Fibroblast of skin of right quadriceps (primary cell): ENCODE measurements at places on chromosomes 11 and 22.

DNA sequence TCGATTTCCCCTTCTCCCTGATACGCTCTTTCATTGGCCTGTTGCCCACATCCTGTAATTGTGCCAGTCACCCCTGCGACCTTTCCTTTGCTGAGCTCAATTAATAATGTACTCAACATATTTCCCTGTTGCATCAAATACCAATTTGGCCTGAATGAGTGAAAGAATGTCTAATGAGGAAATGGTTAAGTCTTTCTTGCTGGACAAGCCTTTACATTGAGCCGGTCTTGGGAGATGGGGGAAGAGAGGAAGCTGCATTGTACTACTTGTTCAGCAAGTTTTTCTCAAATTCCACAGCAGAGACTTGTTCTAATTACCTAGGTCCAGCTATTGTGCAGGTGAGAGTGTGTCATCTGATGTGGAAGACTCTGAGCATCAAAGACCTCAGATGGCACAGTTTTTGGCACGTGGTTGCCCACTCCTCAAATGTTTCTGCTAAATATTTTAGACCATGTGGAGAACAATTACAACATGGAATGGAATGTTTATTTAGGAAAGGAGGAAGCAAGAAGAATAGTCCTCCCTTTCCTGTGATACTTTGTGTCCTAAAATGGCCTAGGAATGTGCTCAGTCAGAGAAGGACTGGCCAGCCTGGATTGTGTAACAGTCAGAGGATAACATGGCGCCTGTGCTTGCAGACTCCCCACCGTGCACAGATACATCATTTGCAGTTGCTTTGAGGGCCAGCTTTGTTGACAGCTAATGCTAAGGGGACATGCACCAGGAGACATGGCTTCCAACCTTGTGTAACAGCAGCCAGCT, 129.5 kb upstream of the E2F8 start:
- DNase-seq, result peak; percentile 90

GRCh38 chr11:128662076-128662475, 31.8 kb upstream of the FLI1 start:
- DNase-seq, result no peak

GRCh38 chr22:38494939-38495338, 11.2 kb downstream of the DDX17 start:
- DNase-seq, result no peak

DNA sequence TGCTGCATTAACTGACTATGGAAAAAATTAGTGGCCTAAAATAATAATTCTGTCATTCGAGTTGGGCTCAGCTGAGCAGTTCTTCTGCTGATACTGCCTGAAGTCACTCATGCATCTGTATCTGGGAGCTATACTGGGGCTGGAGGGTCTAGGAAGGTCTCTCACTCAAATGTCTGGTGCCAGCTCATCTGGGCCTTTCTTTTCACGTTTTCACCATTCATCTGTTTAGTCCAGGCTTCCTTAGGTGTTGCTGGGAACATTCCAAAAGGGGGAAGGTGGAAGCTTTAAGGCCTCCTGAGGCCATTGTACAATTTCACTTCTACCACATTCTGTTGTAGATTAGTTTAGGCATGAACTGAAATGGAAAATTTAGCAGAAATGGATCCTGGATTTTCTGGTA, 28.0 kb downstream of the YAP1 start:
- DNase-seq, result no peak

DNA sequence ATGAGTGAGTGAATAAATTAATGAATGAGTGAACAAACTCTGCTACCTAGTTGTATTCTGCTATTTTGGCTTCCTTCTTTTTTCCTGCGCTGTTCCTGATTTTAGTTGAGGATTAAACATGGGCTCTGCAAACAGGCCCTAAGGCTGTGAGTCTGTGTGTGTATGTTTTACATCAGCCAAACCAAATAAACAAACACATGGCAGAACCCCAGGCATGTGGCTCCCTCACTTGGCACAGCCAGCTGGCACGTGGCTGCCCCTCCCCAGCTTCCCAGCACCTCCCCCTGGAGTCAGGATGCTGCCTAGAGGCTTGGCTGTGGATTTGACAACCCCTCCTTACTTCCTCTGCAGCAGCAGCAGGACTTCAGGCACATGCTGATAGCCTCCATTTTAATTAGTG, 593.2 kb downstream of the INSC start:
- peak; percentile 3 for DNase-seq

GRCh38 chr11:72605973-72606747, 68.1 kb downstream of the PDE2A start:
- no peak for DNase-seq

GRCh38 chr11:90310210-90310609, 87.4 kb upstream of the CHORDC1 start:
- DNase-seq, result no peak

DNA sequence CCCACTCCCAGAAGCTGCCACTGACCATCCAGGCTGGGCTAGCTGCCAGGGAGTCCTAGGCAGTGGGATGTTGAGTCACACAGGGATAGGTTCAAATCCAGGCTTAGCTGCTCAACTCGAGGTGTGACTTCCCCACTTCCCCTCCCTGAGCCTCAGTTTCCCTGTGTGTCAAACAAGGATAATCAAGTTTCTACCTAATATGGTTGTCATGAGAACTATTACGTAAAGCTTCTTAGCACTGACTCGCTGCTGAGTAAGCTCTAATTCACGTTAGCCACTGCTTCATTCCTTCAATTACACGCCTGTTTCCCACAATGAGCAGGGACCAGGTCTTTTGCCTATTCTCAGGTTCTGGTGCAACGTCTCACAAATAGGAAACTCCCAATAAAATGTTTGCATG, 67.7 kb downstream of the SEZ6L start:
- peak; percentile 30 for DNase-seq

DNA sequence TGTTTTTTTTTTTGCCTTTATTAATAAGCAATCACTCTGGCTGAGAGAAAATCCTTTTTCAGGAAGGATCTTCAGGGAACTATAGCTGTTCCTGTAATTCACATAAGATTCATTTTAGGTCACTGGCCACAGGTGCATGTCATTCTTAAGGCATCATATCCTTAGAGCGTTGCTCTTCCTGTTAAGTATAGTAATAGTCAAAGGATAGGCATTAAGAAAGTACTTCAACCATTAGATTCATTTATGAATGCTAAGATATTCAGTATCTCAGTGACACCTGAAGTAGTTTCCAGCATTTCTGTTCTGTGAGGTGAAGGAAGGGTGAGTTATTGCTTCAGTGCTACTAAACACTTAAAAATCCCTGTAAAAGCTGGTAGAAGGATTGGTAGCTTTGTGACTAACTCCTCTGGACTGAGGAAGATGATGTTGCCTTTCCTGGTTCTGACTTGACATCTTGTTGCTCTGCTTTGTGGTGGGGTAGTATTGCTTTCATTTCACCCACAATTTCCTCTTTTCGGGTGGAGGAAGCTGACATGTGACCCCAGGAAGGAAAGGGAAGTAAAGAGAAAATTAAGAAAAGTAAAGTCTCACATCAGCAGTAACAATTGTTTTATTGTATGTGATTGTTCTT, 34.7 kb downstream of the RNF169 start:
- DNase-seq, result peak; percentile 62

DNA sequence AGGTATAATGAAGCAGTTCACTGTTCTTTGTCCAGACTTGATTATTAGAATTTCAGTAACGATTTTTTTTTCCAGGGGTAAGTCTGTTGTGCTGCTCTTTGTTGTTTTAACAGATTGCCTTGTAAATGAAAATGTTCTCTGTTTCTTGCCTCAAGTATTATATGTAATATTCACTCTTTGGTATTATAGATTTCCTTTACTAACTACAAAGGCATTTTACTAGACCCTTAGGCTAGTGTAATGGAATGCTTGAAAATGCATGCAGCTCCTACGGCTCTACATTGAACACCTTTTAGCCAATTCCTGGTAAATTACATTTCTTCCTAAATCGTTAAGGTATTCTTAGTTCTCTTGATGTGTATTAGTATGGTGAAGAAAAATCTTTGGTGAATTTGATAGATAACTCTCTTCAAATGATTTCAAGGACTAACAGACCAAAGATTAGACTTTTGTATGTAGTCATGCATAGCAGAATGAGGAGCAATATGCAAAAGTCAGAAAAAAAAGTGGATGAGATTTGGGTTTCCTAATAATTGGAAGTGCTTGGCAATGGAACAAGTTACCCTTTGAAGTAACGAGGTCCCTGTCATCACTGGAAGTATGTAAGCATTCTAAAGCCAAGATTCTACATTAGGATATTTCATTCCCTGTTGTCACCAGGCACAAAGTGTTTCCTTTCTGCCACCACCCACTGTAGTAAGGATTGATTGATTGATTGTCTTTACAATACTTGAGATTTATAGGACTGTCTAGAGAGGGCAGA, 113.1 kb downstream of the DBX1 start:
- DNase-seq, result no peak

- DNase-seq, result no peak
These were observed 76.8 kb upstream of the VPREB1 start for GRCh38 chr22:22167791-22168189.

DNA sequence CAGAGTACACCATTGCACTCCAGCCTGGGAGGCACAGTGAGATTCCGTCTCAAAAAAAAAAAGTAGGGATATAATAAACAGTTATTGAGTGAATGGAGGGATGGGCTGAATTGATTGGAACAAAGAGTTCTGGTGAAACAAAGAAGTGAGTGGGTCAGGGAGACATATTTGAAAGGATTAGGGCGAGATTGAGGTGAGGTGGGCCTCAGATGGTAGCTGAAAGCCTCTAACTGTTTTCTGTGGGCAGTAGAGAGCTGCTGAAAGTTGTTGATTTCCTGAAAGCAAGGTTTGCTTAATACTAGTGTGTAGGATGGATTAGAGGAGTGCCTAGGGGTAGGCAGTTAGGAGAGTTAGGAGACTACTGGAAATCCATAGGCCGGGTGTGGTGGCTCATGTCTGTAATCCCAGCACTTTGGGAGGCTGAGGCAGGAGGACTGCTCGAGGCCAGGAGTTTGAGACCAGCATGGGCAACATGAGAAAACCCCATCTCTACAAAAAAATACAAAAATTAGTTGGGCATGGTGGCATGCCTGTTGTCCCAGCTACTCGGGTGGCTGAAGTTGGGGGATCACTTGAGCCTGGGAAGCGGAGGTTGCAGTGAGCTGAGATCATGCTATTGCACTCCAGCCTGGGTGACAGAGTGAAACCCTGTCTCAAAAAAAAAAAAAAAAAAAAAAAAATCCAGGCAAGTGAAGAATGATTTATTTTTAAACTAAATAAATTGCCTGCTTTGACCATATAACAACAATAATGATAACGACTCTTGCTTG, 41.4 kb upstream of the PTPRJ start:
- DNase-seq, result no peak

DNA sequence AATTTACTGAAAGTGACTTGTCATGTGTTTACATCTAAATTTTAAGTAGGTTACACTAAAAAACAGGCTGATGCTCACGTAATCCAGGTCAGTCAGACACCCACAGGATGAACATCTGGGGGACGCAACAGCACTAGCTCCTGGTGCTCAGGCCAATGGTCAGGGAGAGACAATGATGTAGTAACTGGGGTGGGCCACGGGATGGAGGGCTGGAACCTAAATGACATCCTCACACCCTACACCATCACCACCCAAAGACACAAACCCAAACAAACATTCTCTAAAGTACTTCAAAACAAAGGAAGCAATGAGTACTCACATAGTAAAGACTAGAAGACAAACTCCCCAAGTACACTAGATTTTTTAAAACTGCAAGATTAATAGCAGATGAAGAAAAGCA, 53.5 kb upstream of the SLC25A1 start:
- no peak for DNase-seq

GRCh38 chr11:134864968-134865305, 452.9 kb upstream of the B3GAT1 start:
- DNase-seq, result no peak

GRCh38 chr11:19218216-19218615, 16.4 kb upstream of the CSRP3 start:
- DNase-seq, result no peak

GRCh38 chr22:32130464-32130863, 28.6 kb downstream of the C22orf42 start:
- DNase-seq, result no peak

GRCh38 chr11:100981196-100981824, 148.3 kb downstream of the PGR start:
- DNase-seq, result no peak

GRCh38 chr22:39087881-39088684, 9.0 kb upstream of the APOBEC3H start:
- no peak for DNase-seq

DNA sequence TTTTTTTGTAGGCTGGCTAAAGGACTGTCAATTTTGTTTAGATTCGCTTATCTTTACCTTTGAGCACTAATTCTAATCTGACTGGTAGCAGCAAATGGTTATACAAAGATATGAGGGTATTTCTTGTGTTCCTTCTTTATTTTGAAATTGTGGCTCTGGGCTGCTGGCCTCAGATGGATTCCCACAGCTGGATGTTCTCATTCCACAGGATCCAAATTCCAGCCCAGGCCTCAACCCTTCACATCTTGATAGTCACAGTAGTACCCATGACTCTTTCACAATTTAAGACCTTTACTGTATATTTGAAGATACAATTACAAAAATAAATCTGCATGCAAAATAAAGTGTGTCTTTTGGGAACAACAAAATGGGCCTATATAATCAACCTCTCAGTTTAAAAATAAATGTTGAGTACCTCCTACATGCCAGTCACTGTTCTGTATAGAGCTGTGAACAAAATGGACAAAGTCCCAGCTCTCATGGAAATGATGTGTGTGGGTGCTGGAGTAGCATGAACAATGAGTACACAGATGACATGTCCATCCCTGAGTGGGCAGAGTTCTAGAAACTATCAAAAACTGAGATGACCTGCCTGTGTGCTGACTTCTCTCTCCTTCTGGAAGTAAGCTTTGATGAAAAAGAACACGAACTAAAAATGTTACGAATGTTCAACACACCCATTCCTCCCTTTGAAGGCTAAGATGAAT, 51.7 kb upstream of the FBXO3 start:
- no peak for DNase-seq

GRCh38 chr11:108796551-108796950, 131.7 kb downstream of the DDX10 start:
- DNase-seq, result no peak

DNA sequence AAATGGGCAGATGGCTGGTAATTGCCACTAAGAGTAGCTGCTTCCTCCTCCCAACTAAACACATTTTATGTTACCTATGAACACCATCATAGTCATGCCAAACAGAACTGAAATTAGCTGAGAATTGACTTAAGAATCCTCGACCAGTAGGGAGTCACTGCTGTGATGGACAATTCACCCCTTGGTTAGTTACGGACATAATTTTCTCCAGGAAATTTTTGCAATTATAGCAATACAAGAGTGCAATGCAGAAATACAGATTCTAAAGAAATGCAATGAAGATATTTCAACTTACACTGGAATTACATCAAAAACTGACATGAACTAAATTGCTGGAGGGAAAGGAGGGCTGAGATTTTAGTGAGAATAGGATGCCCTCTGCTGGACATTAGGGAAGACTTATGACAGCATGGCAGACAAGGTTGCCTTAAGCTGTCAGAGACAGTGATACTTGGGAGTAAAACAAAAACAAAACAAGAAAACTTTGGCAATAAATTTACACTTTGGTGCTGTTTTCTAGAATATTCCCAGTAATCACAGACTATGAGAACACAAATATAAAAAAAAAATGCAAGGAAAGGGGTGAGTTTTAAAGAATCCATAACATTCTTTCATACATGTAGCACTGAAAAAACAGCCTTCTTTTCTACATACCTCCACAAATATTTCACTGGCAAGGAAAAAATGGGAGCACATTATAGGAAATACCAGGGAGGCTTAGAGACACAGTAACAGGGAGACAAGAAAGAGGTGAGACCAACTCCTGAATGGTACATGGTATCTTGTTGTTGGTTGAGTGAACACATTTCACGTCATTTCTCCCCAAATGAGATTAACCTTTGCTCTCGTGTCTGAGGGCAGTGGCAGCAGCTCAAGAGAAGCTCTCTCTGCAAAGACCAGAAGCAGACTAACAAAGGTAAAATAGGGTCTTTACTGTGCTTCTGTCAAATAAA, 11.2 kb upstream of the PPP2R1B start:
- peak; percentile 76 for DNase-seq
